GM06990 (cell line): ENCODE measurements at places on chromosomes 4 and X.

DNA sequence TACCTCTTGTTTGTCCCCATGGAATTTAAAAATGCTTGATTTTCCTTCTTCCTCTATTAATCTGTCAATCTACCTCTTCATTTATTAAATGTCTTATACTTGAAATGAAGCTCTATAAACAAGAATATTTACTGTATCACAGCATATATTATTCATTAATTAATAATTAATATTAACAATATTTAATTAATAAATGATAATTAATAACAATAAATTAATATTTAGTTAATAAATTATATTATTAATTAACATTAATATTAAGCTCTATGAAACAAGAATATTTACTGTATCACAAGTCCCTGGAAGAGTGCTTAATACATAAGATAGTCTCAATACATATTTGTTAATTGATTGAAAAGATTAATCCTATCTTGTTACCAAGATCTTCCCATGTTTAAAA, 306.6 kb downstream of the STPG2 start:
- no peak for DNase-seq

GRCh38 chrX:12309744-12310076, 171.4 kb downstream of the FRMPD4 start:
- no peak for DNase-seq

- DNase-seq: no peak
Measured at GRCh38 chrX:8711401-8711800, 20.5 kb downstream of the ANOS1 start.

DNA sequence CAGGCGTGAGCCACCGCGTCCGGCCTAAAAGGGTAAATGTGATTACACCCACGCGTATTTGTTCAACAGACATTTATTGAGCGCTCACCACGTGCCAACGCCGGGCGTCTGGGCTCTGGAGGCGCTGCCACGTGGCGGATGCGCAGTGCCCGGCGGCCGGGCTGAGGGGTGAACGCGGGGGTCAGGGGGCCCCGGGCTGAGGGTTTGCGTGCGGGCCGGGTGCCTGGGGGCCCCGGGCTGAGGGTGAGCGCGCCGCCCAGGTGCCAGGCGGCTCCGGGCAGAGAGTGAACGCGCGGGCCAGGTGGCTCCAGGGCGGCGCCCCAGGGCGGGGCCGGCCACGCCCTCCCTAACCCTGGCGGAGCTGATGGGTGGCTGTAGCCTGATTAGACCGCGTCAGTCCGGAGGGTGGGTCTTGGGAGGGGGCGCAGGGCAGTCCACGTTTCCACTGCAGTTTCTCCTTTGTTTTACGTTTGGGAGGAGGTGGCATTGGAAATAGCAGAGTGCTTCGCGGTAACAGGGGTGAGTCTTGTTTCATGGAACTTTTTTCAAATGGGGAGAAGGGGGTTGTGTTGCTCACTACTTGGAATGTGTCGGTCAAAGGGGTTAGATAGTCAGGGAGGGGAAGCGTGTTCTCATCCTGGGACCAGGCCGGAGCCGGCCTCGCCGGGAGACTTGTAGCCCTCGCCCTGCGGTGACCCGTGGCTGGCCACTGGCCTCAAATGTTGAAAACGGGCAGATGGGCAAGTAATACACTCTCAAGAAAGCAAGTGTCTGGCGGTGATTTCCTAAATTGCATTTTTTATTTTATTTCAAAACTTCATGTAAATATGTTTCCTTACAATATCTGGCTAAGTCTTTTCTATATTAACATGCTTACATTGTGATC, at the start of gene ZFP42:
Gene ZFP42, plus strand, starts transcription at position 450 of the 886 bp plus-strand sequence. CDS start 7,037 bp downstream, outside the sequence.
- DNase-seq: no peak

DNA sequence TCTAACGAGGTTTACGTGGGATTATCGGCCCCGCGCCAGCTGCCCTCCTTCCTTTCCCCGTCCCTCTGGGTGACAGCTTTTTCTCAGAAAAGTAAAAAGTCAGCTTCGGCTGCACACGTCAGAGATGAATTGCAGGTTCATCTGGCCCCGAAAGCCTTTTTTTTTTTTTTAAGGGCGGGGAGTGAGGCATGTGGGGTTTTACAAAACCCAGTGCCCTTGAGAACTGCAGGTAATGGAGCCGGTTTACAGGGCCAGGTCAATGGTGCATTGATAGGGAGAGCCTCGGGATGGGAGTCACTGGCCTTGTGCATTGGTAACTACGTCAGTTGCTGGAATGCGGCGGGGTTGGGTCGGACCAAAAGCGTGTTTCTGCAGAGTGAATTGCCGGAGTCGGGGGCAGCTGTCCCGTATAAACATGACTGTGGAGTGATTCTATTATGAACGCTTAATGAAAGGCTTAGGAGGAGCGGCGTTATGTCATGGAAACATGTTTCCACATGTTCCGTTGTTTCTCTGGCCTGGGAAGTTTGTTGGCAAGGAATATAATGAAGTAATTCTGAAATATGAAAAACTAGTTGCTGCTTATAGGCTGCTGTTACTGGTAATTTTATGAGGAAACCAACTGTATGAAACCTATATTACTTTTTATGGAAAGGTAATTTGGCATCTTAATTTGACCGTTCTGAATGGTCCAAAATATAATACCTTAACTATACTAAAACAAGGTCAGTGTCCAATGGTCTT, 1.1 kb downstream of the HSPA4L start:
- DNase-seq: no peak

GRCh38 chr4:105895583-105896460, 551 bp downstream of the NPNT start:
- DNase-seq: peak; percentile 77

- no peak for DNase-seq
Measured at GRCh38 chr4:109046471-109047201, 255.8 kb downstream of the COL25A1 start.

DNA sequence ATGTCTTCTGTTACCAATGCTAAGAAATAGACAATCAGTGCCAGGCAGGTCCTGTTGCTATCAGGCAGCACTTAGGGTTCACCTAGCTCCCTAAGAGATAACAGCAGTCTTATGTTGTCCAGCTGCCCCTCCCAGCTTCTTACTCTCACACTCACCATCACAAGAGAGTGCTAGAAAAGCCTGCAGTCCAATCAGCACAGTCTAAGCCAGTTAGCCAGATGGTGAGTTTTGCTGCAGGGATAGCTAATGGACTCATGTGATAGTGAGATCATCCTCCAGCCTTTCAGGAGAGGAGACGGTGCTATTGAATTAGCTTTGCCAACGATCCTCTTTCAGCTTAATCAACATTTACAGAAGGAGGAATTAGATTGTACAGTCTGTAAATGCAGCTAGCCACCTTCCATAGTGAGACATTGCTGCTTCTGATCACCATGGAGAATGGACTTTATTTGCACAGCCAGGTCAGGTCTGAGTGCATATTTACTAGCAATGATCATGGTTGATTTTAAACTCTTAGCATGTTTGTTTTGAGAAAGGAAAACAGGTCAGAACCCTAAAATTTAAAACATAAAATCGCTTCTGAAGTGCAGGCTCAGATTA, 438.3 kb downstream of the CENPC start:
- no peak for DNase-seq

- DNase-seq: no peak
Measured at GRCh38 chr4:124065422-124065821, 647.1 kb downstream of the ANKRD50 start.

DNA sequence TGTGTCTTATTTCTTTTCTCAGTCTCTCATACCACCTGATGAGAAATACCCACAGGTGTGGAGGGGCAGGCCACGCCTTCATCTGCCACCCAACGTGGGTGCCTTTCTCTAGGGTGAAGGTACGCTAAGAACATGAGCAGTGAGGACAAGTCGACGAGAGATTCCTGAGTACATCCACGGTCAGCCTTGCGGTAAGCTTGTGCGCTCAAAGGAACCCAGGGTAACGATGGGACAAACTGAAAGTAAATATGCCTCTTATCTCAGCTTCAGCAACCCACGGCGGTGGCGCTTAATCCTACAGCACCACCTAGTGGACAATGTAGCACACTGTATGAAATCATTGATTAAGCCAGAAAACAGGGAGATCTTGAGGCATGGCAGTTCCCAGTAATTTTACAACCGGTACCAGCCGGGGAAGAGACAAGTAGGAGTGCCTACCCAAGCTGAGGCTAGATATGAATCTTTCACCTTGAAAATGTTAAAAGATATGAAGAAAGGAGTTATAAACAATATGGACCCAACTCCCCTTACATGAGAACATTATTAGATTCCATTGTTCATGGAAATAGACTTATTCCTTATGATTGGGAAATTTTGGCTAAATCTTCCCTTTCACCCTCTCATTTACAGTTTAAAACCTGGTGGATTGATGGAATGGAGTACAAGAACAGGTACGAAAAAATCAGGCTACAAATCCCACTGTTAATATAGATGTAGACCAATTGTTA, 63.0 kb downstream of the ZNF732 start:
- peak; percentile 56 for DNase-seq

GRCh38 chrX:49197543-49198087, 2.4 kb downstream of the SYP start:
- no peak for DNase-seq

GRCh38 chr4:16881151-16881884, 17.1 kb downstream of the LDB2 start:
- no peak for DNase-seq

DNA sequence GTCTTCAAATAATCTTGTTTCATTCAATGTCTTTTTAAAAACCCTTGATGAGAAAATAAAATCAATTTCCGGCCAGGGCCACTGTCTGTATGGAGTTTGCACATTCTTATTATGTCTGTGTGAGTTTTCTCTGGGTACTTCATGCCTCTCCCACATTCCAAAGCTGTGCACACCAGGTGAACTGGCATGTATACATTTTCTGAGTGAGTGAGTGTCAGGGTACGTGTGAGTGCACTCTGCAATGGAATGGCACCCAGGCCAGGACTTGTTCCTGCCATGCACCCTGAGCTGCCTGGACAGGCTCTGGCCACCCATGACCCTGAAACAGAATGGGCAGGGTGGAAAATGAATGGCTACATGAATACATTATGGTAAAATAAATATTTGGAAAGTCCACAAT, 61.3 kb downstream of the UBE2NL start:
- no peak for DNase-seq

- DNase-seq: no peak
Measured at GRCh38 chr4:55458164-55458563, 62.4 kb downstream of the TMEM165 start.
